ENCODE measurements at places on chromosomes 1 and 21. TPM values are rescaled to one million over a fixed set of nuclear protein-coding genes. Genes with fewer than 3 reads are reported as not detected.
A peak's percentile ranks its signal among the peaks of the same experiment; 100 is the strongest.

DNA sequence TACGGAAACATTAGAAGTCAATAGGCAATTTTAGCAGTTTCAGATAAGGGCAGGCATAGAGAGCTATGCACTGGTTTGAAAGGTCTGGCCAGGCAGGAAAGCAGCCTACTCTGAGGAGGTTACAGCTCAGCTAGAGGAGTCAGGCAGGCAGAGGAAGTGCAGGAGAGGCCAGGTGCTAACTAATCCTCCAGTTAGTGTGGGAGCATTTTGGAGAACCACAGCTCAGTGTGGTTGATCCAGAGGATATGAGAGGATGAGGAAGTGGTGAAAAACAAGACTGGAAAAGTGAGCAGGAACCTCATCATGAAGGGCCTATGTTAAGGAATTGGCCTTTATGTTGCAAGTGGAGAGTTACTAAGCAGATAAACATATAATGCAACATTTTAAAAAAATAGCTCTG is 282.4 kb upstream of the SGIP1 start:
- DNase-seq, result no peak

CD48 gene
- polyA plus RNA-seq, result 8.6 TPM

EDARADD gene
- 0.66 TPM for polyA plus RNA-seq

DNA sequence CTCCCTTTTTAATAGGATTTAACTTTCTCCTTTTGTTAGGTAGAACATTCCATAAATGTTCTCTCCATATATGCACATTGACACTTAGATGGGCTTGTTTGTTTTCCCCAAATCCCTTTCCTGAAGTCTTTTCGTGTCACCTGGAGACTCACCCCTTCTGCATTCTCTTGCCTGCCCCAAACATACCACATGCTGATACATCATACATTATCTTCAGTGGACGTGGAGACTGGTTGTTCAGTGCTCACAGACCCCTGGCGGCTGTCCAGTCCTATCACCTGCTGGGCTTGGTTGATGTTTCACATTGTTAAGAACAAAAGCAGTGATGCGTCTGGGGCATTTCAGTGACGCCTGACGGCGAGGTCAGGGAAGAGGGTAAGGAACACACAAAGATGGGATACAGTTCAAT is 22.2 kb downstream of the FMOD start:
- no peak for DNase-seq

DNA sequence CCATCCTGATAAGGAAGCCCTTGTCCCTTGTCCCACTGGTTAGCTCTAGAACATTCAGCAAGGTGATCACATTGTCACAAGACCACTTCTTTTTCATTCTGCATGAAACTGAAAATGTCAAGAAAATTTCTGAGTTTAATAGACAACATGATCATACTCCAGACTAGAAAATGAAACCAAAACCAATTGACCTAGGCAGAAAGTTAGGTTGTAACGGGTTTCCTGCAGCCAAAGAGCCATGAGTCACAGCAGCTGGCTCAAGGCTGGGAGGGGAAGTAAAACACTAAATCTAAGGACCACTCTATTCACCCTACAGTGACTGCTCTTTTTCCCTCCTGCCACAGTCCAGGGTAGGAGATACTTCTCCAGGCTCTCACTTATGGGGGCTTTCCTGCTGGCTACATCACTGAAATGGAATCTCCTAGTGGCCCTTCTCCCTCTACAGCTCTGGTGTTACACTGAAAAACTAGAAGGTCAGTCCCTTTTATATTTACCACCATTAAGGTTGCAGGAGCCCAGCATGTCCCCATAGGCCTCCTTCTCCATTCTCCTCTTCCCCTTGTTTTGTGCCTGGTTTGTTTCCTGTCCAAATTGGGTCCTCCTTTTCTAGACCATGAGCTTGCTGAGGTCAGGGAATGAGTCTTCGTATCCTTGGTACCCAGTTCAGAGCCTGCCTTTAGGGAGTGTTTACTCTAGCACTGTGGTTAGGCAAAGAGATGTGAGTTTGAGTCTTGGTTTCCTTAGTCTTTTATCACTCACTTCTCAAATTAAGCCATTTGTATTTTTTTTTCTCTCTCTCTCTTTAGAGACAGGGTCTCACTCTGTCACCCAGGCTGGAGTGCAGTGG is 236.5 kb upstream of the JUN start:
- peak; percentile 91 for DNase-seq

DNA sequence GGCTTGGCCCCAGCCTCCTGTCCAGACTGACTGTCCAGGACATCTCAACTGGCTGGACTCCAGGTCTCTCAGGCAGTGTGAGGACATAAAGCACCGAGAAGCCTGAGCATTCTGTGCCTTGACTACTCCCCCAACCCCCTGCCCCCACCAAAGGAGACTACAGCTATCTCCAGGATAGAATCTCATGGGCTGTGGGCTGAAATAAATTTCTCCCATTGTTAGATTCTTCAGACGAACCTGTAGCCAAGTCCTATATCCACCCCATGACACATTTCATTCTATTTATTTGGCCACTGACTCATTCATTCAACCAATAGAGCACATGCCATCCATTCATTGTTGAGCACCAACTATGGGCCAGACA is 11.4 kb downstream of the VWA5B1 start:
- DNase-seq, result no peak

IKBKE gene
- polyA plus RNA-seq, result 7.5 TPM

- DNase-seq, result no peak
These were observed 67.5 kb downstream of the TRIM11 start for GRCh38 chr1:228339059-228339704.

All from large intestine (tissue), 12 donors.